ENCODE measurements at places on chromosomes 1 and 21.

DNA sequence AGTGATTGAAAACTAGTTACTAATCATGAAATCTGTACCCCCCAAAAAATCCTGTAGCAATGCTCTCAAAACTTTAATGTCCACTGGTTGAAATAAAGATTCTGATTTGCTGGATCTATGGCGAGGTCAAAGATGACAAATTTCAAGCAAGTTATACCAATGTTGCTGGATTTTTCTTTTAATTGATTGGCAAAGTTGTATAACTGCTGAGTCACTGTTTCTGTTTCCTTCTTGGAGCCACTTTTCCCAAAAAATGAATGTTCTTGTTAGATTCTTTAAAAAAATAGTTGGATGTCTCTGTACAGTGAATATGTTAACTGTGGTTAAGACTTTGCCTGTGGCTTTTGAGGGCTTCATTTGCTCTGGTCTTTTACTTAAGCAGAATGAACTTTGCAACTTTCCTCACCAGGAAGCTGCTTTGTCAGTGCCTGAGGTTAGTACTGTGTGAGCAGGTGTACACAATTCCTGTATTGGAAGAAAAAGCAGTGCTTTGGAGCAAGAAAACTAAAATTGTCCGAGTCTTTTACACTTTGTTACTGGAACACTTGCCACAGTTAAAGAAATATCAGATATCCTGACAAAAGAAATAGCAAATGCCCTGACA is 1211.9 kb downstream of the MRPL39 start:
- DNase-seq = no peak

DNA sequence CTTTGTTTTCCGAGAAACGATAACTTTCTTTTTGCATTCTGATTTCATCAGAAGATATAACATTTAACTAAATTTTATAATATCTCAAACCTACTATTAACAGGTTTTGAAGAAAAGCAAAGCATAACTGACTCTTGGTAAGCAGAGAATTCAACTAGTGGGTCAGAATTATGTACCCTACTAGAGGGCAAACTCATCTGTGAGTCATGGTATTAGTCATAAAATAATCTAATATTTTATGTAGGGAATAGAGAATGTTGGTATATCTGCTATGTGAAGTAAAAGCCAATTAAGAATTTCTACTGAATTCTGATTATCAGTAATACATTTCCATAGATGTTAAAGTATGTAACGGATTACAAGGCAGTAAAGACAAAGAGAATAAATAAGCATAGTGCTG is 56.8 kb downstream of the USP1 start:
- DNase-seq = no peak

DNA sequence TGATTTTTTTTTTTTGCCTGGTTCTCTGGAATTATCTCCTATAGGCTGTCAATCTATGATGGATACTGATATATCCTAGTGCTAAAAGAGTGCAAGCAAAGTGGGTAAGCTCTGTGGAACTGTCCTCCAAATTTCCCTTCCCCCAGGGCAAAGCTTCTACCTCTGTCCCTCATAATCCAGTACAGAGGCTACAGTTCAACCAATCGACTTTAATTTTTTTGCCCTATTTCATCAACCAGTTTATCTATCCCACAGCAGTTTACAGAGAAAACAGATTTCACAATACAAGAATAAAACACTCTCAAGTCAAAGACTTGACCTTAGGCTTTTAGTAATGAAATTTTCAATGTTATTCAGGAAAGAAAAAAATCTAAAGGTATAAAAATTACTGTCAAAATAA is 13.9 kb downstream of the PUM1 start:
- DNase-seq = no peak

DNA sequence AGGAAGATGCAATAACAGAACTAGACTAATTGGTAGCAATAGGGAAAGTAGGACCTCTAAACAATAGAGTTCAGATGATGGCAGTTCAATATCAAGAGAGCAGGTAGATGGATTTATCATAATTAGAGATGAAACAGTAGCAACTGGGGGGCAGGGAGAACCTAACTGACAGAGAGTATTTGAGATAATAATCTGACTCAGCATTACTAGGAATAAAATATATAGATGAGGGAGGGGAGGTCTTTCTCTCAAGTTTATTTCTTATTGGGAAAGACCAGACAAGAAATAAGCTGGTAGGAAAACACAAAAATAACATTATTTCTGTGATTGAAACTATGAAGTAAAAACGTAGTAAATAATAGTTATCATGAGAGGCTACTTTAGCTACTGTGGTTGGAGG is 1656.7 kb upstream of the B3GALT2 start:
- DNase-seq = no peak

GRCh38 chr1:186078245-186078644 is 296.8 kb downstream of the TPR start:
- no peak for DNase-seq

- peak; percentile 96 for DNase-seq
Measured at GRCh38 chr1:234970731-234971476, 157.7 kb downstream of the TOMM20 start.

- no peak for DNase-seq
Measured at GRCh38 chr1:205301205-205301821, 20.2 kb downstream of the NUAK2 start.

DNA sequence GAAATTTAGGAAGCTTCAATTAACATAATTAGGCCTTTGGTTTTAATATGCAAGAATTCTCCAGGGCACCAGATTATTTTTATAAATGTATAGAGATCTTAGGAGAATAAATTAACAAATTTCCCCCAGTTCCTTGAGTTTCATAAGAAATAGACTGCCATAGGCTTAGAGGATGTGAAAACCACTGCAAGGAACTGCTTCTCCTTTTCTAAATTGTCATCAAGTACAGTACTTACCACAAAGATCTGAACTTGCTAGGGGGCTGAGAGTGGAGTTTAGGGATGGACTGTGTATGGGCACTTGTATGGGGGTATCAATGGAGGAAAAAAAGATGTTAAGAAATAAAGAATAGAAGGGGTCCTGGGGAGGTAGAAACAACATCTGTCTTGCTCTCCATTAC is 31.1 kb downstream of the LHX8 start:
- no peak for DNase-seq

GRCh38 chr1:49111931-49112330 is 335.2 kb upstream of the BEND5 start:
- DNase-seq = no peak

DNA sequence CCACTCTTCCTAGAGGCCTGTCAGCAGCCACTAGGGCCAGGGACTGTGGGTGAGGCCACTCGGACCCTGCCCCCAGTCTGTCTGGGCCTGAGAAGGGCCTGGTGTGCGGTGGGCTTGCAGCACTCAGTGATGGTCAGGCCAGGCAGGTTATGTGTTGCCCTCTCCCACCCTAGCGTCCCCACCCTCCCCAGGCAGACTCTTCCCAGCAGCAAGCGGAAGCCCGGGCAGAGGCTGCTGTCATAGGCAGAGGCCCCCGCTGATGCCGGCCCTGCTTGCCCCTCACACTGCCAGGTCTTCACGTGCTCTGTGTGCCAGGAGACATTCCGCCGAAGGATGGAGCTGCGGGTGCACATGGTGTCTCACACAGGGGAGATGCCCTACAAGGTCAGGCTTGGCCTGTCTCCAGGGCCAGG is 6.6 kb downstream of the ZBTB48 start:
- no peak for DNase-seq

GRCh38 chr1:208131621-208132286 is 112.4 kb downstream of the PLXNA2 start:
- no peak for DNase-seq

DNA sequence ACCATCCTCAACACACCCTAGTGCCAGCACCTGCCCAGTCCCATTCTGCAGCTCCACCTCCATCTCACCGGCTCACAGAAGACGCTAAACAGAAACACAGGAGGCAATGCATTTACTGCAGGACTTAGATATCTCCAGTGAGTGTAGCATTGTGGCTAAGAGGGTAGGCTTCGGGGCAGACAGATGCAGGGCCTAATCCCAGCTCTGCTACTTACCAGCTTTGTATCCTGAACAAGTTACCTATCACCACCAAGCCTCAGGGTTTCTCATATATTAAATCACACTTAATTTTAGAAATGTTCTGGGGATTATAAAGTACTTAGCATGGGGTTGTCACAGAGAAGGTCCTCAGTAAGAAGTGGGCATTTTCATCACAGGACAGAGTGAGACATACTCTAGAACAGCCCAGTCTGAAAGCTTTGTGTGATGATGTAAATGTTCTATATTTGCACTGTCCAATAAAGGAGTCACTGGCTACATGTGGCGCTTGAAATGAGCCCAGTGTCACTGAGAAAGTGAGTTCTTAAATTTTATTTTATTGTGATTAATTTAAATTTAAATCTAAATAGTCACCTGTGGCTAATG is 149.3 kb upstream of the C8B start:
- DNase-seq = no peak

- DNase-seq = no peak
Measured at GRCh38 chr1:214331180-214331579, 50.2 kb downstream of the SMYD2 start.

DNA sequence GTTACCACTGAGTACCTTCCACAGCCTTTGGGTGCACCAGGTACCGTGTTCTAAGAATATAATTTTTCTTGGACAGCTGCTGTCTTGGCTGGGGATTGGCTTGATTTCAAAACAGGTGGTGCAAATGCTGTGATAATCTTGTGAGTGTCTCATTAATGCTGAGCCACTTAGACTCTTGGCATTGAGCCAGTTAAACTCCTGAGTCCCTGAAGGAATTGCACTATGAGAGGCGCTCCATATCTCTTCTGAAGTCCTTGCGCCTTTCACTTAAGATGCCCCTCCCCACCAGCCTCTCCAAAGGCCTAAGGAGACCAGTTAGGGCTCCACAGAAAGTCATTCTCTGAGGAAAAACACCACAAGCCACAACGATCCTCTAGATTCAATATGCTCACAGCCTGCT is 51.0 kb downstream of the BACH1 start:
- no peak for DNase-seq
